Suppressor macrophage treated with lipopolysaccharide for 1 hour (primary cell): ENCODE measurements at places on chromosomes 2 and 18.

GRCh38 chr18:63223837-63224236 is 95.7 kb downstream of the BCL2 start:
- DNase-seq, result peak; percentile 41

GRCh38 chr2:46564811-46565241 is 85.5 kb downstream of the TMEM247 start:
- DNase-seq, result no peak

DNA sequence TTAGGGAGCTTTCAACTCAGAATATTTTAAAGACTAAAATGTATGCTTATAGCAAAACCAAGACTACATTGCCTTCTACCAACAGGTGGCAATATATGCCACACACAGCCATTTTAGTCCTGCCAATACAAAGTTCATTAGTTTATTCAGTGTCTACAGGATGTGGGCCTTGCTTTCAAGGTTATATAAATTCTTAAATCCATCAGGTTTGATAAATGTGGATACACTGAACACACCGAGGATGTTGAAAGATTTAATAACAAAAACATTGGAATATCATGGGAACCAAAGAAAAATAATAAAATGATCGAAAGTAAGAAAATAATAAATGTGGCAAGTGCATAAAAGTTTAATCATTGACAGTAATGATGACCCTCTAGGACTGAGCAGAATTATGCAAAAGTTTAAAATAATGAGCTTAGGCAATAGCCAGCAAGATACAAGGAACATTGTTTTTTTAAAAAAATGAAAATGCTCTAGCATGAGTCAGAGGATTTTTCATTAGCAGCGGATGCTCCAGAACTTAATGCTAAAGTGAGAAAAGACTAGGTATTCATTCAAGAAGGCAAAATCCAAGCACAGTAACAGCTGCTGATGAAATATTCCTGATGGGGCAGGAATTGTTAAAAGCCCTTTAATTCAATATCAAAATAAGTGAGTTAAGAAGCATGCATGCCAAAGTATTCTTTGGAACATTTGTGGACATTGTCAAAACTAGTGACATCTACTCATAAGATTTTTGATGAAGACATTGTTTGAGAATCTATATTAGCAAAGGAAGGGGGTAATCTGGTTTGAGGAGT is 14.2 kb downstream of the SCN9A start:
- DNase-seq, result peak; percentile 15

GRCh38 chr2:127407091-127407490 is 11.1 kb upstream of the PROC start:
- DNase-seq, result no peak

GRCh38 chr2:71693286-71694270 is 240.2 kb downstream of the DYSF start:
- no peak for DNase-seq

GRCh38 chr2:182228073-182228473 is 198.8 kb downstream of the PDE1A start:
- no peak for DNase-seq

DNA sequence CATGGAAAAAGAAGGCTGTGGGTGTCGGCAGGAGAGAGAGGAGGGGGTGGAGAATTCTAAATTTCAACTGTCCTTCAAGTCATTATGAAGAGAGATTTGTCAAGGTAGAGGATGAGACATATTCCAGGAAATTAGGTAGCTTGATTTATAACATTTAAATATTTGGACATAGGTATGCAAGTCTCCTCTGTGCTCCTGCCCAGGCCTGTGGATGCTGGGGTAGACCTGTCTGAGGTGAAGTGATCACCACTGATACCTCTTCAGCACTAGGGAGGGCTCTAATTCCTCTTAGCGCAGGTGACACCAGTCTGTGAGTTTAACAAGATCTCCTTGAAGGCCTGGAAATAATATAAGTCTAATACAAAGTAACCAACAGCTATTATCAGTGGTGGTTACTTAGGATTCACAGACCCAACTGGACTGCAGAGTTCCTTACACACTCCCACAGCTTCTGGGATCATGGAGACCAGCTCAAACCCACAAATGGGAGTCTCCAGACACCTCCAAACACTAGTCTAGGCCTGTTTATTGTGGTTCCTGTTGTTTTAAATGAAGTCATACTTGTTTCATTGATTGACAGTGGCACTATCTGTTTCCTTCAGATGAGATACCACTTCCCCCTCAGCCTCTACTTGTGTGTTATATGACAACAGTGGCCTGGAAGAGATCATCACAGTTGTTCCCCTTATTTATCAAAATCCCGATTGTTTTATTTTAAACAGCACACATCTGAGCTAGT is 104.1 kb upstream of the ITPRID2 start:
- no peak for DNase-seq

DNA sequence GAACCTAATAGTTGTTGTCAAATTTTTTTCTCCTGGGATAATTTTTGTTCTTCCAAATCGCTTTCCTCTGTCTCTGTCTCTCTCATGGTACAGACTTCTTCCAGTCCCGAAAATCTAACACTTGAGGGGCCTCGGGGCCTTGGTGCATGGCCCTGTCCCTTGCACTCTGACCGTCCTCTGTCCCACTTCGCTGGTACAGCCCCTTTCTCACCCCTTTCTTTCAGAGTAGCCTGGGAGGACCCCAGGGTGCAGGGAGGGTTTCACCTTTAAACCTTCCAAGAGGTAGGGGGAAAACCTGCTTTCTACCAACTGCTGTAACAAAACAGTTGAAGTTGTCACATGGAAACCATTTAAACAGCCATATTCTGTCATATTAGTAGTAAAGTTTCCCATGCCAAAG is 22.2 kb upstream of the FAHD2A start:
- DNase-seq, result no peak

GRCh38 chr2:231780123-231780908 is 766 bp downstream of the PDE6D start:
- no peak for DNase-seq

DNA sequence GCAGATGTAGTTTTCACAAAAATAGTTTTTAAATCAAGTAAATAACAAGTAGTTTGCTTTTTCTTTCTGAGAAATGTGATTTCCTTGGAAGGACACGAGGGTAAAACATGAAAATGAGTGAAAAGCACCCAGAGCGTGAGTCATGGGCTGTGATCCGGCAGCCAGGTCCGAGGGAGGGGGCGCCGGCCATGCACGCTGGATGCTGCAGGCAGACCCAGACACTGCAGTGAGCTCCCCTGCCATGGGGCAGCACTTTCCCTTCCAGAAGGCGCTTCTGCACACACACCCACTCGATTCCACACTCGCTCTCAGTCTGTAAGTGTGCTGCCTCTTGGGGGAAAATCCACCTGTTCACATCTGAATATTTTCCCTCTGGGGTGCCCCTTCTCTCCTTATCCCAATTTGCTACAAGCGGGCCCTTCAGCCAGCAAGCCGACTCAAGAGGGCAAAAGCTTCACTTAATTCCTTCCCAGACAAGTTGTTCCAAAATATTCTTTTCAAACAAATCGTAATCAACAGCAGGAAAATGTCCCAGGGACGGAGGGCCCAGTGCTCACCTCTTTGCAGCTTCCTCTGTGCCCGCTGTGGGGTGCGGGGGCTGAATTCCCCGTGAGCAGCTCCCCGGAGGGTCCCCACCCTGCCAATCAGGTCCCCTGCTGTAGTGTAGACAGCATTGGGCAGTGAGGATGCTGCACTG is 87.0 kb upstream of the ID2 start:
- no peak for DNase-seq

GRCh38 chr18:11008505-11008904 is 140.9 kb downstream of the PIEZO2 start:
- no peak for DNase-seq

DNA sequence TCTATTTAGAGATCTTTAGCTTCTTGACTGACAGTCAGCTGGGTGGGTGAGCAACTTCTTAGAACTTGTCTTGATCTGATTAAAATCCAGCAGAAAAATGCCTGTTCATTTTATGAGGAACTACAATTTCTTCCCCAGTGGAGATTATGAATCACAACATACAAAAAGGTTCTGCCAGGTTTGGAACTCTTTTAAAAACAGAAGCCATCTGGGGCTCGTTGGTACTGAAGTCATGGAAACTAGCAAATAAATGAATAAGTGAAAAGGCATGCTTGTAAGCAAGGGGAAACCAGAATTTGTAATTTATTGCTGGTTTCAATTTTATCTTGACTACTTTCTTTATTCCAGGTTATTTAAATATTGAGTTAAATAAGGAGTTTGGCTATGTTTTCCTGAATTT is 767.4 kb downstream of the MBD2 start:
- DNase-seq, result no peak

DNA sequence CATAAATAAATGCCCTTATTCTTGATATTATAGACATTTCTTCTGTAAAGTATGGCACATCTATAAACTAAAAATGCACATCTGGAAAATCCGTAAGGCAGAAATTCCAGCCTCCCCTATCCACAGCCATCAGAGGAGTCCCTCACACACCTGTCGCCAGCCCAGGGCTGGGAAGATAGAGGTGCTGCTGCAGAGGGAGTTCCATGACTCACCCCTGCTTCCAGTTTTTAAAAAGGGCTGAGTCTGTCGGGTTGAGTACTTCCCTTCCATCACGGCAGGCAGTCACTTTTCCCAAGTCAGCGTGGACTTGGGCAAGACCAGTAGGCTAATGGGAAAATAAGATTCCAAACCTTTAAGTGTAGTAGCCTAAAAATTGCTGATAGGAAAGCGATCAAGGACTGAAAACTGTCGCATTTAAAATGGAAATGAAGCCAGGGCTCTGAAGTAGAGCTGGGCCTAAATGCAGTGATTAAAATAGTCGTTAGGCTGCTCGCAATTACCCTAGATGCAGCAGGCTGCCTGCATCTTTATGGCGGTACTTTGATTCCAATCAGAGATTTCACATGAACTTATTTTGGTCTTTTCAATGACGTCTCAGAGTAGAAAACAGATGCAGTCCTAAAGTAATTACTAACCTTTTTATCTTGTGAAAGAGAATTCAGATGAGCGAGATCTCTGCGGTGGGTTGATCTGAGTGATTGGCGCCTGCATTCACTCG is 280.5 kb downstream of the AGAP1 start:
- DNase-seq, result no peak

GRCh38 chr2:12315224-12315623 is 401.5 kb upstream of the TRIB2 start:
- peak; percentile 36 for DNase-seq

DNA sequence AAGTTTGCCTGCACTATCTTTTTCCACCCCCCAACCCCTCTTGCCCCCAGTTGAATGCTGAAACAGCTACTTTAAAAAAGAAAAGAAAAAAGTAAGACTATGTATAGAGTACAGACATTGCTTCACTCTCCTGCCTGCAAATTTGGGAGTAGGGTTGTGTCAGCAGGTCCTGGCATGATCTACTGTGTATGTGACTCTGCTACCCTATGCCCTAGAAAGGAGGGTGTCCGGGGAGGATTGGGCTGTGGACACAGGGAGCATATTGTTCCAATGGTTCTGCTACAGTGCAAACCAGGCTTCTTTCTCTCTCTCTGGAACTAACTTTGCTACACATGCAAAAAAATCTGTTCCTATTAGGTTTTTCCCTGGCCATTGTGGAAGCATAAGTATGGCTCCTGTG is 9.9 kb upstream of the ZEB2 start:
- no peak for DNase-seq

- DNase-seq, result no peak
These were observed 193.0 kb upstream of the RGPD4 start for GRCh38 chr2:107633580-107634147.

GRCh38 chr2:42348113-42348805 is 12.8 kb downstream of the COX7A2L start:
- no peak for DNase-seq

DNA sequence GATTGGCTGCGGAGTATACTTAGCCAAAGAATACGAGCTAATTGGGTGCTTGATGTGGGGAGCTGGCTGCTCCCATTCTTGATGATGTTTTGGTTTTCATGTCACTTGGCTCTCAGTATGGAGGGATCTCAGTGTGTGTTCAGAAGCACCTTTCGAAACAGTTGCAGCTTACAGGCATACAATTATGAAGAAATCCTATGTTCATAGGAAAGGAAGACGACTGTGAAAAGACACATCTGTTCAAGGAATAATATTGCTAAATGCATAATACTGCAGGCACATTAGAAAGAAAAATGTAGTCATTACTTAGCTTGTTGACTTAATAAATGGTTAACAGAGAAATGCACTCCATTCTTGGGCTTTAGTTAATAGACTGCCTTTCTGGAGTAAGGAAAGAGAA is 4.1 kb downstream of the LRRC30 start:
- DNase-seq, result no peak

DNA sequence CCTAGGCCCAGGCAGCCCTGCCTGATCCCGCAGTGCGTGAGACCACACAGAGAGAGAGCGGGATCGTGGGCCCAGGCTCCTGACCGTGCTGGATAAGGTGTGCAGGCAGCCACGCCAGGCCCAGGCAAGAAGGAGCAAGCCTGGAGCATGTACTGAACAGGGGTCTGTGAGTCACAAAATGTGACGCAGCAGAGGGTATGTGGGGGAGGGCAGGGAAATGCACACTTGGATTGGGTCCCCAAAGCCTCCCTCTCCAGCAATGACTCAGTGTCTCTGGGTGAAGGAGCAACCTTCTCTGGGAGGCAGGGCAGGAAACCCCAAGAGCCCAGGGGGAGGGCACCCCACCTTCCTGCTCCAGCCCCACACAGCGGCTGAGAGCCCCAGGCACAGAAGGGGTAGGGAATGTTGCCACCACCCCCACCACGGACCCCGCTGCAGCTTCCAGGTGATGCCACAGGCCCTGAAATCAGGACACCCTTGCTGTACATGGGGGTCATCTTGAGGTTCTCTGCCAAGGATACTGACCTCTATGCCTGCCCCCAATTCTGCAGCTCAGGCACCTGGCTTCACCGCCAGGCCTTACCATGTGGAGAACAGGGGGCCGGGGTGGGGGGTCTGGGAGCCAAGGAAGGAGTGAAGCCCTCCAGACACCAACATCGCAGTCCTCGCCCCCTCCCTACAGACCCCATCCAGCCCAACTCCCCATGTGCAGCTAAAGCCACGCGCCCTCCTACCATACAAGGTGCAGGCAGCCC is 1.3 kb upstream of the GPC1 start:
- peak; percentile 70 for DNase-seq

GRCh38 chr2:119574108-119574815 is 30.0 kb downstream of the CFAP221 start:
- DNase-seq, result no peak

- DNase-seq, result no peak
These were observed 182.7 kb downstream of the RNF152 start for GRCh38 chr18:61710082-61710620.

DNA sequence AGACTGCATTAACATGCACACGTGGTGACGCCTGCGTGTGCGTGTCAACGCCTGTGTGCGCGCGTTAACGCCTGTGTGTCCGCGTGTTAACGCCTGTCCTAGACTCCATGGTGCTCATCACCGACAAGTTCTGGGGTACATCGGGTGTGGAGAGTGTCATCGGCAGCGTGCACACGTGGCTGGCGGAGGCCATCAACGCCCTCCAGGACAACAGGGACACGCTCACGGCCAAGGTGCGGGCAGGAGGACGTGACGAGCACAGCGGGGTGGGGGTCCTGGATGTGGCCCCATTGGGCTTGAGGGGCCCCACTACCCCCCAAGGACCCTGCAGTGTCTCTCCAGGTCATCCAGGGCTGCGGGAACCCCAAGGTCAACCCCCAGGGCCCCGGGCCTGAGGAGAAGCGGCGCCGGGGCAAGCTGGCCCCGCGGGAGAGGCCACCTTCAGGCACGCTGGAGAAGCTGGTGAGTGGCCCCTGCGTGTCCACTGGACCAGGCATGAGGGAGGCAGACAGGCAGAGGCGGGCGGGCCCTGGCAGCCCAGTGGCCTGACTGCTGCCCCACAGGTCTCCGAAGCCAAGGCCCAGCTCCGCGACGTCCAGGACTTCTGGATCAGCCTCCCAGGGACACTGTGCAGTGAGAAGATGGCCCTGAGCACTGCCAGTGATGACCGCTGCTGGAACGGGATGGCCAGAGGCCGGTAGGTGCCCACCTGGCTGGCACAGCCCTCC is 29.2 kb downstream of the GPC1 start:
- DNase-seq, result no peak
